ENCODE measurements at places on chromosomes 2 and 18.
A peak's percentile ranks its signal among the peaks of the same experiment; 100 is the strongest.

- DNase-seq = no peak
These were observed 158.2 kb downstream of the C1D start for GRCh38 chr2:67904566-67904965.

- no peak for DNase-seq
These were observed 437.2 kb upstream of the TNP1 start for GRCh38 chr2:217297096-217297495.

DNA sequence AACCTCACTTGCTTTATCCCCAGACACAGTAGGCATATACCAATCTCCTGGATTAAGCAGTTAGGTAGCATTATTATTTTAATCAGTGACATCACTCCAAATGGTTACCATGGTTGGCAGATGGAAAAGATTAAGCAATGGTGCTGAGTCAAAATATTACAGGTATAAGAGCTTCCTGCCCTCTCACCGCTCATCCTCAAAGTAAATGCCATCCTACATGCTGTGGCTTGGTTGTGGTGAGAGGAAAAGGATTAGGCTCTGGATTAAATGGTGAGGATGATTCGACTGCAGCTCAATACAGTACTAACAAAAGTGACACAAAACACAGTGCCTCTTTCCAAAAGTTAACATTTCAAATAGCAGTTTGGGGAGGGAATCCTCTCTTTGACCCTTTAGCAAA is 108.9 kb upstream of the ACAA2 start:
- no peak for DNase-seq

DNA sequence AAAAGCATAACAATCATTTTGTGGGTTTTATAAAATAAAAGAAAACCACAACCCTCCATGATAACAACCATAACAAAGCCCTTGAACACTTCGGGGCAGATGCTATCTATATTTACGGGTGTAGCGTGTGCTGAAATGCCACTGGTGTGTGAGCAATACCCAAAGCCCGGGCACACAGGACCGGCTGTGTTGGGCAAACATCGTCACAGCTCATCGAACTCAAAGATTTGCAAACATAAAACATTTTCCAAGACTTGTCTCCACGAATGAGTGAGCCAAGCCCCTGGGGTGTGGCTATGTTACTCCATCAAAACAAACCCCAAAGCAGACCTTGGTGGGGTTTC is 290.2 kb downstream of the LPIN1 start:
- no peak for DNase-seq

DNA sequence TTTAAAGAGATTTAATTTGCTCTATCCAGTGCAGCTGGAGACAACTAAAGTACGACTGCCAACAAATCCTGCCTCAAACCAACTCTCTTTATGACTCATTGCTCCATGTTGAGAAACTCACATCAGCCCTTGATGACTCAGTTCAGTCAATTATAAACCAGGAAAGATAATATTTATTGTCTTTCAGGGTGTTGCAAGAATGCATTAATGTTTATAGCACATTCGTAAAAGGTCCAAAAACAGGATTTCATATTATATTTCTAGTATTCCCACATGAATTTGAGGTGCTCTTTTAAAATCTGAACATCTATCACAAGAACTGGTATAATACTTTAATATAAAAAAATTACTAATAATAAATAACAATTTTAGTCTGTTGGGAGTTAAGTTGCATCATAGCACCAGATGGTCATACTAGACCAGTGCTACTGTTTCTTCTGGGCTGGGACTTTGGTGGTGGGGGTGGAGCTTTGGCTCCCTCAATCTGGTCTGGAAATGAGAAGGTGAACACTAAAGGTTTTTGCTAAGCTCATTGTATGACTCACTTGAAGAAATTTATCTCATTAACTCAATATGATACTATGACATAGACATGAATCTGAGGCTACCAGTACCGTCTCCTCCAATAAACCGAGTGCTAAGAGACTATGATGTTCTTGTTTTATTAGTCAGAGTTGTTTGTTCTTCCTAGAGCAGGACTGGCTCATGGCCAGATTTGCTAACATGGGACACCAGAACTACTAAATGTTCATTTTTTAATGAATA is 26.6 kb upstream of the MAP3K20 start:
- DNase-seq = peak; percentile 86

- DNase-seq = no peak
These were observed 113.0 kb downstream of the STPG4 start for GRCh38 chr2:47041891-47042684.

GRCh38 chr2:109272461-109272860 is 143.5 kb downstream of the SH3RF3 start:
- DNase-seq = no peak

GRCh38 chr2:47002031-47002430 is 86.4 kb upstream of the MCFD2 start:
- no peak for DNase-seq

- no peak for DNase-seq
These were observed 29.4 kb downstream of the ASAP2 start for GRCh38 chr2:9236045-9236344.

GRCh38 chr2:40037303-40037702 is 258.2 kb upstream of the THUMPD2 start:
- no peak for DNase-seq

GRCh38 chr2:162746310-162746709 is 92.3 kb downstream of the KCNH7 start:
- DNase-seq = no peak

DNA sequence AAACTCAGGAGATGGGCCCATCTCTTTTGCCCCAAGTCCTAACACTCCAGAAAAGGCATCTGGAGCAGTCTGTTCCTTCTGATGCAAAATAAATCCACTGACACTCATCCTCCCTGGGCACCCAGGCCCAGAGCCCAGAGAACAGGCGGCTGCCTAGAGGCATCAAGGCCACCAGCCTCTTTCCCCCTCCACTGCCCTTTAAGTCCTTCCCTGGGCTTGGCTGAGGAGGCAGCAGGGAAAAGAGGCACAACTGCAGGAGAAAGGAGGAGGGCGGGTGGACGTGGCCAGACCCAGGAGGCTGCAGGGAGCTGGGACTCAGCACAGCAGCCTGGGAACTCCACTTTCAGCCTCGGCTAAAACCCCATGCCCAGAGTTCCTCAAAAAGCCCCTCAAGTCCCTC is 99.7 kb upstream of the ID2 start:
- no peak for DNase-seq

DNA sequence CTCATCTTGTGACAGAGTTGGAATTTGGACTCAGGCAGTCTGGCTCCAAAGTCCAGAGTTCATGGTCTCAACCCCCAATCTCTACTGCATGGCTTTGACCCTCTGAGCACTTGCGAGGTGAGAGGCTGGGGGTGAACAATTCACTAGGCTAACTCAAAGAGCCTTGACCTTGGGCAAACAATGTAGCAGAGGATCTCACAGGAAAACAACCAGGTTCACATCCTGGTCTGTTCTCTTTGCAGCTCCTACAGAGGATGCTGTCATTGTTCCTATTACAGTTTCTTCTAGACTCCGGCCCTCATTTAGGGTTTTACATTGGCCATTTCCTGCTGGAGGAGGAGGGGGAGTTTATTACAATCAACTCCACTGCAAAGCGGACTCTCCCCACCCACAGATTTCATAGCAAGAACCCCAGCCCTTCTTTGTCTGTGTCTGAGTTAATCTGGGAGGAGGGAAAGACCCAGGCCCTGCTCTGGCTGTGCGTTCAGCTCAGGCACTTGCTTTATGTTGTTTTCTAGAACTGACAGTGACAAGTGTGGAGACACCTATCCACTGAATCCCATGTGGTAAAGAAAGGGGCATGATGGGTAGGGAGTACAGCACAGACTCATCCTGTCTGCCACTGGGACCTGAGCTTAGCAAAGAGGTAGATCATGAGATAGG is 101.6 kb downstream of the LBH start:
- no peak for DNase-seq

DNA sequence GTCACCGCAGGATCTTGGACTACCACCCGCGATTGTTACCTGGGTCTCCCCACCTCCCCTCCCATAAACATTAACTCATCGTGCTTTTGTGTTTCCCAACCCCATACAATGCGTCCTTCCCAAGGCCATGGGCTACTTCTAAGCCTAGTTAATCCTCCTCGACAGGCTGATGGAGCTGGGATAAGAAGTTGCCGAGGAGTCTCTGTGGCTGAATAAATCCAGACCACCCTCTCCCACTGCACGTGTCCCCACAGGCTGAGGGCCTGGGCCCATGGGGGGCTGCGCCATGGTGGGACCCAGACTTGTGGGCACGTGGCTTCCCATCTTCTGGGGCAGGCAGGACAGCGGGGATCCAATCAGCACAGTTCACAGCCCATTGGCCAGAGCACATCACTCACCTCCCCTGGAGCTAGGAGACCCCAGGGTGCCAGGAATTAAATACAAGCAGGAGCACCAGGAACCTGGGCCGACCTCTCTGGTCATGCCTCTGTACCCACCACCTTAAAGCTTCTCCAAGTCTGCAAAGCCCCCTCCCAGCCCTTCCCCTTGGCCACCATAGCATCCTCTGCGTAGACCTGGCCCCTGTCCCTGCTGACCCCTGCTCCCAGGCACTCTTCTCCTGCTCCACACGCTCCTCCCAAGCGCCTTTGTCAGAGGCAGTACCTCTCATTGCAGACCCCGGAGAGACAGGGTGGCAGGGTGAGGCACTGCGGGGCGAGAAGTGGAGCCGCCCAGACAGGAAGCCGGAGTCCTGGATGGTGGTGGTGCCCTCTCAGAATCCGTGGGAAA is 51.0 kb upstream of the ID2 start:
- no peak for DNase-seq

- no peak for DNase-seq
These were observed 71.0 kb downstream of the NOL4 start for GRCh38 chr18:34153711-34154110.

DNA sequence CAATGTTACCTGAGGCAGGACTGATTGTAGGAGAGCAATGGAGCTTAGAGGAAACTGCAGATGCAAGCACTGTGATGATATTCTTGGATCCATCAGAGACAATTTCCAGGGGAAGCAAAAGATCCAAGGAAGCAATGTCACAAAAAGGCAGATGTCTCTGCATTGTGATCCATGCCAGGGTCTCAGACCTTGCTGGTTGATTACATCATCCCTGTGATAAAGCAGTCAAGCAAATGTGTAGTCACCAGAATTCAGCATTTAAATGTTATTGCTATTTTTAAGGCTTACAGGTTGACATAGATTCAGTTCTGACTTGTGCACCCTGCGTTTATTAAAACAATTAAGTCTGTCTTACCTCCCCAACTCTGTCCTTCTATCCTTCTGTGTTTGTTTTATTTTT is 56.8 kb upstream of the CCDC85A start:
- DNase-seq = no peak

DNA sequence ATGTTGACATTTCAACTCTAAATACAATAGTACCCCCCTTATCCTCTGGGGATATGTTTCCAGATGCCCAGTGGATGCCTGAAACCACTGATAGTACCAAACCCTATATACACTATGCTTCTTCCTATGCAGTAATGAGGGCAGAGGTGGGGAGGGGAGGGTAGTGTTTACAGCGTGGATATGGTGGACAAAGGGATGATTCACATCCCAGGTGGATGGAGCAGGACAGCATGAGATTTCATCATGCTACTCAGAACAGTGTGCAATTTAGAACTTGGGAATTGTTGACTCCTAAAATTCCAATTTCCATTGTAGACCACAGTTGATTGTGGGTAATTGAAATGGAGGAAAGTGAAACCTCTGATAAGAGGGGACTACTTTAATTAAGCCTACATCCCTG is 75.4 kb downstream of the TSN start:
- no peak for DNase-seq

DNA sequence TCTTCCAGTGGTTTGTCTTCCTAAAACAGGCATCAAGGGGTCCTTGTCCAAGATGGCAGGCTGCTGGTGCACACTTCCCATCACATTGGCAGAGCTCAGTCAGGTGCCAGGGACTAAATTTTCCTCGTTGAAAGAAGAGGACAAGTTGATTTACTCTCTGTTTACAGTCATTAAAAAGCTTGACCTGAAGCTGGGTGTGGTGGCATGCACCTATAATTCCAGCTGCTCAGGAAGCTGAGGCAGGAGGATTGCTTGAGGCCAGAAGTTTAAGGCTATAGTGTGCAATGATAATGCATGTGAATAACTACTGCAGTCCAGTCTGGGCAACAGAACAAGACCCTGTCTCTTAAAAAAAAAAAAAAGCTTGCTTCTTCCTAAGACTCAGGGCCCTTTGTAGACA is 3.6 kb upstream of the PLB1 start:
- DNase-seq = no peak

GRCh38 chr2:204753841-204754240 is 208.6 kb downstream of the PARD3B start:
- no peak for DNase-seq

- DNase-seq = no peak
These were observed 83.8 kb downstream of the VIT start for GRCh38 chr2:36780231-36780839.

DNA sequence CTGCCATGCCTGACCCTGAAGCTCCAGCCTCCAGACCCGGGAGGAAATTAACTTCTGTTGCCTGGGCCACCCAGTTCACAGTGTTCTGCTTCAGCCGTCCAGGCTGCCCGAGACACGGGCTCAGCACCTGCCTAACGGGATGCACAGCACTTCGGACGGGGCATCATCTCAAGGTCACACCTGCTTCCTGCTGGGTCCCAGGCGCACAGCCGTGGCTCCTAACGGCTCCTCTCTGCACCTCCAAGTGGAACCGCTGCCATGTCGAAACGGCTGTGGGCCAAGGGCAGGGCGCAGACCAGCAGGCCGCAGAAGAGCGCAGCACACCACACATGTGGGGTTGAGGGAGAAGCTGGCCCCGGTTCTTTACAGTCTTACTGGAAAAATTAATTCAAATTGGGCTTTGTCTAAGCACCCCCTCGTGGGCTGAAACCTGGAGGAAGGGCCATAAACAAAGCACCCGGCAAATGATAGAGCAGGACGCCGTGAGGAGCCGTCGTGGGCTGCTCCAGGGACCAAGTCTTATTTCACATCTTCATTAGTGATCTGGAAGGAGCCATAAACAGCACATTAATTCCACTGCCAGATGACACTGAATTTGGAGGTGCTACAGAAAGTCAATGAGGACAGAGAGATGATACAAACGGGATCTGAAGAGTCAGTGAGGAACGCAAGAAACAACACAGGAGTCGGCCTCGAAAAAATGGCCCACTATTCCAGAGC is 59.6 kb downstream of the EIPR1 start:
- no peak for DNase-seq

- DNase-seq = no peak
These were observed 5.5 kb upstream of the CYP26B1 start for GRCh38 chr2:72153026-72153791.

DNA sequence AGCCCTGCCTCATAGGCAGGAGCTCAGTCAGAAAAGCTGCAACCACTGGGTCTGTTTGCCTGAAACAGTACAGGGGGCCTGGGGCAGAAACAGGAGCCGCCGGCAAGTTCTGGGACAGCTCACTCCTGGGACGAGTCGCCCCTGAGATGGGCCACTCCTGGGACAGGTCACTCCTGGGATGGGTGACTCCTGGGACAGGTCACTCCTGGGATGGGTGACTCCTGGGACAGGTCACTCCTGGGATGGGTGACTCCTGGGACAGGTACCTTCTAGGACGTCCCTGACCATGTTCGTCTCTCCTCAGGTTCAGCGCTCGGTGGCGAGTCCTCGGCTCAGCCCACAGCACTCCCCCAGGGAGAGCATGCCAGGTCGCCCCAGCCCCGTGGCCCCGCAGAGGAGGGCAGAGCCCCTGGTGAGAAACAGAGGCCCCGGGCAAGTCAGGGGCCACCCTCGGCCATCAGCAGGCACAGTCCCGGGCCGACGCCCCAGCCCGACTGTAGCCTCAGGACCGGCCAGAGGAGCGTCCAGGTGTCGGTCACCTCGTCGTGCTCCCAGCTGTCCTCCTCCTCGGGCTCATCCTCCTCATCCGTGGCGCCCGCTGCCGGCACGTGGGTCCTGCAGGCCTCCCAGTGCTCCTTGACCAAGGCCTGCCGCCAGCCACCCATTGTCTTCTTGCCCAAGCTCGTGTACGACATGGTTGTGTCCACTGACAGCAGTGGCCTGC is 51.8 kb downstream of the NTSR2 start:
- DNase-seq = no peak

- DNase-seq = no peak
These were observed 88.5 kb upstream of the RBMS1 start for GRCh38 chr2:160582081-160582480.

Data from retinal pigment epithelial cell (primary cell).